ENCODE measurements at places on chromosomes 12 and 14.

- no peak for DNase-seq
Observed at GRCh38 chr14:104110491-104111209, 25.1 kb downstream of the ASPG start.

- no peak for DNase-seq
Observed at GRCh38 chr12:19192710-19193109, 63.2 kb downstream of the PLEKHA5 start.

GRCh38 chr12:49762468-49762847 lies 21.1 kb downstream of the TMBIM6 start:
- no peak for DNase-seq

- no peak for DNase-seq
Observed at GRCh38 chr12:8075935-8076334, 6.1 kb upstream of the NECAP1 start.

- no peak for DNase-seq
Observed at GRCh38 chr12:111656016-111656415, 29.7 kb downstream of the BRAP start.

GRCh38 chr14:30884901-30885300 lies 10.5 kb downstream of the COCH start:
- no peak for DNase-seq

GRCh38 chr14:91509878-91510170 lies 286 bp downstream of the PPP4R3A start:
- no peak for DNase-seq

DNA sequence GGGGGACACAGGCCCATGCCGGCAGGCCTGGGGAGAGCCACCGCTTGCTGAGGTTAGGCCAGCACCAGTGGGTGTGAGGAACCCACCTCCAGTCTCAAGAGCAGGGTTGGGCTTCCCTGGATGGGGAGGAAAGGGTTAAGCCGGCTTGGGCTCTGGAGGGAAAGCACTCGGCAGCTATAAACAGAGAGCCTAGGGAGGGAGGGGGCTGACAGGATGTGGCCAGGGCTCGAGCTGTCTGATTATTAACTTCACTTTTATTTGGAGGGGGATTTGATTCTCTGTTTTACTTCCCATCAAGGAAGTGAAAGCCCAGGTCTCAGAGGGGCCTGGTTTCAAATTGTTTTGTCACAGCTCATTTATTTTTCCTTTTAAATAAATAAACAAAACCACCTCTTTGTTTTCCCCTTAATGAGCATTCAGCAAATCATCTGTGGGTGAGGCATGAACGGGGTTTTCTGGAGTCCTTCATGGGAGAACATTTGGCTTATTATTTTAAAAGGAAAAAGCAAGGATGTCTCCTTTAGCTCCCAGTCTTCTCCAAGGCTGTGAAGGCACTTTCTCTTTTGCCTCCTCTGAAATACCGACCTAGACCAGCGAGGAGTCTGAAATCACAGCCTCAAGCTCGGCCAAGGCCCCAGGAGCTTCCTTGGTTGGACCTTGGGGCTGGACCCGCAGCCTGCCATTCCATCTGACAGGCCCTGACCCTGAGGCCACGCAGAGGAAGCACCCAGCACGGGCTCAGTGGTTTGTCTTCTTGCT lies 21.9 kb upstream of the ZFP36L1 start:
- no peak for DNase-seq

DNA sequence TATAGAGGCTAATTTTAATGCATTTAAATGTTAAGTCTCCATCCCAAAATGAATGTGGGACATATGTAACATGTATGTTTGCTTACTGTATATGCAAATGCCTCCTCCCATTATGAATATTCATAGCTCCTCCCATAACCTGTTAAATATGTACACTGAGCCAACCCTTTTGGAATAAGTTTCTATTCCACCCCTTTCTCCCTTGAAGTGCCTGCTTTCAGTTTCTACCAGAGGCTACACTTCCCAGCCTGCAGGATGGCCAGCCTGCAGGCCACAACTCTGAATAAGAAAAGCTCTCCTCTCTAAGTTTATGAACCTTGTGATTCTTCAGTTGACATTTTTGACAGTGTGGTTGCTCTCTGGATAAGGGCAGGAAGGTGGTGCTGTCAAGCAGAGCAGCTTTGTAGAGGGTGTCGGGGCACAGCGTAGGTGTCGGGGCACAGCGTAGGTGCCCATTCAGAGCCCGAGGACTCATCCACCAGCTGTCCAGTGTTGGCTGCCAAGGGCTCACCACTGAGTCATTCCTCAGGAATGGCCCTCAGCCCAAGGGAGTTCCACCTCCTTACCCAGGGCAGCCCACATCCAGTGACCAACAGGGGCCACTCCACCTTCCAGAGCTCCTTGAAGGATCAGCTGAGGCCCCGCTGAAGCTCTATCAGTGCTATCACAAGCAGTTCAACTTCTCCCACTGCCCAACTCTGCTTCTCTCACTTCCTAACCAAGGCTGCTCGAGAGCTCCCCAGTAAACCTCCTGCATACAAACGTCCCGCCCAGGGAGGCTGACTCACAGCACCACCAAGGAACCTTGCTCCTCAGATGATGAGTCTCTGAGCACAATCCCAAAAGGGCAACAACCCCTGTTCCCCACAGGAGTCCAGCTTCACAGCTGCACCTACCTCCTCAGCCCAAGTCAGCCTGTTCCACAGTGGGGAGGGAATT lies 31.4 kb downstream of the VWF start:
- DNase-seq = no peak

GRCh38 chr12:126663304-126664094 lies 1598.3 kb downstream of the AACS start:
- no peak for DNase-seq

GRCh38 chr14:34785223-34786006 lies 71.0 kb upstream of the CFL2 start:
- no peak for DNase-seq

DNA sequence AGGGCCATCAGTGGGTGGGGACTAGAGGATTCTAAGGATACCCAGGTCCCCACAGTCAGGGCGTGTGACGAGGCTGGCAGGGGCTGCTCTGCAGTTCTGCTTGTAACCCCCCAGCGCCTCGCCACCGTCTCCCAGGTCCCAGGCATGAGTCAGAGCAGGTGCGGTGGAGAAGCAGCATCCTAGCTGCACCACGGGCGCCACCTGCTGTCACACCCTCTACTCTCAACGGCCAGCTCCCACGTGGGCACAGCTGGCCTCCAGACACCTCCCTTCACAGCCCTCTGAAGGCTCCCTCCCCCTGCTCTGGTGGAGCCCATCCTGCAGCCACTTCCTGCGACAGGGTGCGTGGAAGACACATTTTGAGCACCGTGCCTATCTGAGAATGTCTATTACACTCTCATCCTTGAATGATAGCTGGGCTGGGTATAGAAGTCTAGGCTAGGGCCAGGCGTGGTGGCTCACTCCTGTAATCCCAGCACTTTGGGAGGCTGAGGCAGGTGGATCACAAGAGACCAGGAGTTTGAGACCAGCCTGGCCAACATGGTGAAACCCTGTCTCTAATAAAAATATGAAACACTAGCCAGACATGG lies 6.9 kb upstream of the NUDT14 start:
- no peak for DNase-seq

DNA sequence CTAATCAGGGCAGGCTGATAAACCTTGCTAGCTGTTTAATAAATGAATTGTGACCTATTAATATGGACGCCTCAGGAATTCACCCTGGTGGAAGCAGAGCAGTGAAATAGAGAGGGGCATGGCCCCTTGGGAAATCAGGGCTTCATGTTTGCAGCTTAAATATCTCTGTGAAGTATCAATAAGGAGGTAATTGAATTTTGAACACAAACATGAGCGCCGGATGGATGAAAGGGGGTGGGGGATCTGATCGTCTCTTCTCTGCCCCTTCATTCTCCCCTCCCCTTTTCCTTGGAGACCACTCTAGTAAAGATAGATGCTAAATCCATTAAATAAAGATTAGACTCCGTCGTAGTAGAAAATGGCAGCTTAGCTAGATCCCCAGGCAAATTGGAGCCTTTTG lies 70.5 kb downstream of the LIN52 start:
- DNase-seq = no peak

GRCh38 chr12:65822732-65823512 lies 1.4 kb upstream of the HMGA2 start:
- peak; percentile 64 for DNase-seq

DNA sequence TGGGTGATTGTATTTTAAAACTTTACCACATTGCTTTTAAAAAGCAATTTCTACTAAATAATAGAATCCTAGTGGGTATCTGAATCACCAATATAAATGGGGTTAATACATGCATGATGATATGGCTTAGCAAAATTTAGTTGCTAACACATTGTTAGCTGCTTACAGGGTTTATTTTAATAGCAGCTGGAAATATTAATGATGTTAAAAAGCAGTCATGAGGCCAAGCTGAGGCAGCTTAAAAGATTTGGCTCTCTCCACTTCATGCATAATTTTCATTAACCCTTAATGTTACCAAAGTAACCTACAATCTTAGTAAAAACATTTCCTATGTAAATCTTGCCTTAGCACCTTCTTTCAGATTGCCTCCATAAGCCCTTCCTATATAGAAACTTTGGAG lies 49.2 kb upstream of the CNOT2 start:
- no peak for DNase-seq

- DNase-seq = no peak
Observed at GRCh38 chr14:47332106-47332505, 343.3 kb downstream of the MDGA2 start.

DNA sequence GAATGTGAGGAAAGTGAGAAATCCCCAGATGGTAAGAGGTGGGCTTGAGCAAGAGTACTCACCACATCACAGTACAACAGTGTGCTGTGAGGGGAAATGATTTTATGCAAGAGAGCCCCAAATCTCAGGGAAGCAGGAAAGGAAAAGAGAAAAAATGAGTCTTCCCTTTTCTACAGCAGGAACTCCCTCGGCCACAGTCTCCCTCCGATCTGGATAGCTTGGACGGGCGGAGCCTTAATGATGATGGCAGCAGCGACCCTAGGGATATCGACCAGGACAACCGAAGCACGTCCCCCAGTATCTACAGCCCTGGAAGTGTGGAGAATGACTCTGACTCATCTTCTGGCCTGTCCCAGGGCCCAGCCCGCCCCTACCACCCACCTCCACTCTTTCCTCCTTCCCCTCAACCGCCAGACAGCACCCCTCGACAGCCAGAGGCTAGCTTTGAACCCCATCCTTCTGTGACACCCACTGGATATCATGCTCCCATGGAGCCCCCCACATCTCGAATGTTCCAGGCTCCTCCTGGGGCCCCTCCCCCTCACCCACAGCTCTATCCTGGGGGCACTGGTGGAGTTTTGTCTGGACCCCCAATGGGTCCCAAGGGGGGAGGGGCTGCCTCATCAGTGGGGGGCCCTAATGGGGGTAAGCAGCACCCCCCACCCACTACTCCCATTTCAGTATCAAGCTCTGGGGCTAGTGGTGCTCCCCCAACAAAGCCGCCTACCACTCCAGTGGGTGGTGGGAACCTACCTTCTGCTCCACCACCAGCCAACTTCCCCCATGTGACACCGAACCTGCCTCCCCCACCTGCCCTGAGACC lies 7.8 kb downstream of the ATN1 start:
- no peak for DNase-seq

GRCh38 chr12:114684098-114684869 lies at the start of gene TBX3:
Gene TBX3, minus strand, starts transcription at chr12:114684175. Its CDS starts 975 bp downstream, at chr12:114683200.
- peak; percentile 100 for DNase-seq

- DNase-seq = no peak
Observed at GRCh38 chr12:131368668-131369071, 342.2 kb upstream of the SFSWAP start.

DNA sequence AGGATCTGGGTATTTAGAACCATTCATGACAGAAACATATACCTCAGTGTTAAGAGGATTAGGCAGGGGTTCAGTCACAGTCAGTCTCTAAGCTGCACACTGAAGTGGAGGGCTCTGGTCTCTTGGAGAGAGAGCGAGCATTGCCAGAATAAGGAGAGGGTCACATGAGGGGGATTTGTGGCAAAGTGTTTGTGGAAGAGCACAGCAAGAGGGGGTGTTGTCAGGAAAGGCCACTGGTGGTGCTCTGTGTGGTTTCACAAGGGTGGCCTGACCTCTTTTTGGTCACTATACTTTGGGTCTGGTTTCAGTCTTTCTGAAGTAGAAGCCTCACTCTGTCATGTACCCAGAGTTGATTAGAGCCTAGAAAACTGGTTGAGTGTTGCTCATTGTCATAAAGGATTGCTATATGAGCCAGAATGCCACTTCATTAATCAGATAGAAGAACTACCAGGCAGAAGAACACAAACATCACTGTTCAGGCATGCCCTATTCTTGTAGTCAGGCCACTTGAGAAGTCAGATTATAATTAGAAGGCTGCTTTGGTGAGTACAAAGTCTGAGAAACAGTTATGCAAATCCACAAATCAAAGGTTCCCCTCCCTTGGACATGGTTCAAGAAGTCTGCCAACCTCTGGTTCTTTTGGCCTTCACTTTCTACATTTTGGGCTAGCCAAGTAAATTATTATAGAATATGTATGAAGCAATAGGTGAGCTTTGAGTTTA lies 8.4 kb downstream of the TMEM19 start:
- DNase-seq = no peak

DNA sequence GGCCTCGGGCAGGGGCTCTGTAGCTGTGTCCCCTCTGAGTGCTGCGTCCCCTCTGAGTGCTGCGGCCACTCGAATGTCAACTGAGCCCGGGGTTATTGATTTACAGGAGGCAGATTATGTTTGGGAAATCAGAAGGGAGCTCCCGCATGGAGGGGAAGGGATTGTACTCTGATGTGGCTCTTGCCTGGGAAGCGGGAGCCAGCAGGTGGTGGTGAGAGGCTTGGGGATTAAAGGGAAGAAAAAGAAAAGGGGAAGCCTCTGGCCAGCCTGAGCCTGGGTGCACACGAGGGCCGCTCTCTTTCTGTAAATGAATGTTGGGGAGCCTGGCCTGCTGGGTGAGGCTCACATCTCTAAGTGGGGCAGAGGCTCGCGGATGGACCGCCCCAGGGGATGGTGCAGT lies 143.7 kb downstream of the AACS start:
- no peak for DNase-seq

DNA sequence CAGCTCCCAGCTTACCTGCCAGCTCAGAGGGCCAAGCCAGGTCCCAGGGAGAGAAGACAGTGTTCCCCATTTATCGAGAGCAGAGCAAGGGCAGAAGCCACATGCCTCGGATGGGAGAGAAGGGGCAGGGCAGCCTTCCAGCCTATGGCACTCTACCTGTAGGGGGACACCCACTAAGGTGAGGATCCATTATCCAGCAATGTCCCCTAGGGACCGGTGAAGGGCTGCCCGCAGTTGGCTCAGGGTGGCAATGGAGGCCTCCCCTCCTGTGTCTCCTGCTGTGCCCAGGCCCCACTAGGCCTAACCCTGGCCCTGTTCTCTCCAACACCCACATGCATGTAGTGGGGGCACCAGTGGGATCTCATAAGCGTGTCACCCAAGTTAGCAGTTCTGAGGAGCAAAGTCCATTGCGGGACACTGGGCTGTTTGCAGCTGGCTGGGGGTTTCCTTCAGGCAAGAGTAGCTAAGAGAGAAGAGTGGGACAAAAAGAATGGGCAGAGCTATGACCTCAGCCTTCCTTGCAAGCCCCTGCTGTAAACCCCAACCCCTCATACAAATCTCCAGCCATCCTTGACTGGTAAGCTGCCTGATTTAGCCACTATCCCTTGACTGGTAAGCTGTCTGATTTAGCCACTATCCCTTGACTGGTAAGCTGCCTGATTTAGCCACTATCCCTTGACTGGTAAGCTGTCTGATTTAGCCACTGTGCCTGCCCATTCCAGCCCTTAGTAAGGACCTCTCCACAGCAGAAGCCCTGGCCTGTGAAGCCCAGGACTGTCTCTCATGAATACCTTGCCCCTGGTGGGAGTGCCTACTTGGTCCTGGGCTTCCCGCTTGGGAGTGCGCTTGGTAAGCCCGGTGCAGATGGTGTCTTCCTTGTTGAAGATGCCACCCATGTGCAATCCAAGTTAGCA lies 5.2 kb upstream of the ASB2 start:
- no peak for DNase-seq

GRCh38 chr12:115794659-115795081 lies 482.8 kb downstream of the MED13L start:
- DNase-seq = no peak

GRCh38 chr12:129001826-129002225 lies 148.5 kb downstream of the GLT1D1 start:
- no peak for DNase-seq

Data from fibroblast of skin of left quadriceps (primary cell).